ENCODE measurements at places on chromosomes 7 and 10. TPM values are rescaled to one million over a fixed set of nuclear protein-coding genes. Genes with fewer than 3 reads are reported as not detected.

- DNase-seq: no peak
Observed at GRCh38 chr10:35208949-35209613, 82.4 kb downstream of the CREM start.

GRCh38 chr10:119135513-119135881, 30.0 kb downstream of the SFXN4 start:
- DNase-seq: no peak

GRCh38 chr7:26328498-26329390, 37.1 kb downstream of the SNX10 start:
- DNase-seq: no peak

DNA sequence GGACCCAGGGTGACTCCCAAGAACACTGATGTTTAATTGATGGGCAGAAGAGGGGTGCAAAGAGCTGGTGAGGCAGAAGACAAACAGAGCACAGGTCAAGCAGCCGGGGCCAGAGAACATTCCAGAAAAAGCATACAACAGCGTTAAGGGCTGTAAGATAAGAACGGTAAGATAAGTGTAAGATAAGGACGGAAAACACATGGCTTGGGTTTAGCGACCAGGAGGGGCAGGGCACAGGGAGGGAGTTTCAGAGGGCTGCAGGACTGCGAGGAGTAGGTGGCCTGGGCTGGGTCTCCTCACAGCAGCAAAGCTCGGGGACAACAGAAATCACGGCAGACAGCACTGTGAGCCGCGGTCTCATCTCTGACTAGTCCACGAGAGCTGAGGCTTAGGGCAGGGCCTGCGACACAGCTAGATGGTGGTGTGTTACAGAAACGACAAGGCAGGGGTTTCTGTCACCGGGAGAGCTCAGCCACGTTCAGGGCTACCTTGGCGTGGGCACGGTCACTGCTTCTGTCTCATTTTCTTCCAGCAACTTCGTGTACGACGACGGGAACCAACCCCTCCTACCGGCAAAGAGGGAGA, 24.6 kb downstream of the BRI3 start:
- peak; percentile 40 for DNase-seq

SLC16A9 gene
- total RNA-seq: 0.84 TPM

GRCh38 chr7:80357530-80357929, 154.3 kb downstream of the GNAT3 start:
- DNase-seq: no peak

All from psoas muscle (tissue), 8 donors.